ENCODE measurements at places on chromosomes 16 and 17. TPM values are rescaled to one million over a fixed set of nuclear protein-coding genes. Genes with fewer than 3 reads are reported as not detected.
A peak's percentile ranks its signal among the peaks of the same experiment; 100 is the strongest.

DNA sequence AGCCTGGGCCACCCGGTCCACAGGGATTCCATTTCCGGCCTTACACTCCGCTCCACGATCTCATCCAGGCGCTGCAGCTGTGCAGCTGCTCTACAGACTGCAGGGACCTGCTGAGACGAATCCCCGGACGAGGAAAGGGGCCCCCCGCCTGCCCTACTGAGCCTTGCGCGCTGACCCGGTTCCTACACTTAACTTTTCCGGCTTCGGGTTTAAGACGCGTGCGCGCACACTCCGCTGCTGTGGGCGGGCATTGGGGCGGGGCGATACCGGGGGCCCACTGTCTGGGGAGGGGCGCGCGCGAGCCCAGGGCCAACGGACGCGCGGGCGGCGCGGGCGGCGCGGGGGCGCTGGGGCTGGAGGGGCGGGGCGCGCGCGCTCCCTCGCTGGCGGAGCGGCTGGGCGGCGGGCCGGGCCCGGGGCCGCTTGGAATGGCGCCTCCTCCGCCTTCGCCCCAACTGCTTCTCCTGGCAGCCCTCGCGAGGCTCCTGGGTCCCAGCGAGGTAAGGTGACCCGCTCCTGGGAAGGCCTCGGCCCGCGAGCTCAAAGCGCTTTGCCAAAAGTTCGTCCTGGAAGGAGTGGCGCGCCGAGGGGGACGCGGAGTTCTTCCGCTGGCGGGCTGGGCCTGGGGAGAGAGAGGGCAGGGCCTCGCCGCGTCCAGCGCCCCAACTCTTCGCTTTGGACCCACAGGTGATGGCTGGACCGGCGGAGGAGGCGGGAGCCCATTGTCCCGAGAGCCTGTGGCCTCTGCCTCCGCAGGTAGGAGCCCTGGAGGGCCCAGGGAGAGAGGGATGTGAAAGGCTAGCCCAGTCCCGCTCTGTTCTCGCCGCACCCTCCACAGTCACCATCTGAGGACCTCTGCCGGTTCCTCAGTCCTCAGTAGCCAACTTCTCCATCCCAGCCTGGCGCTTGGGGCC is at the start of gene TP53I13:
Gene TP53I13, plus strand, starts transcription at position 371 of the 914 bp plus-strand sequence. Its CDS starts 58 bp downstream, at position 429.
- peak; percentile 26 for ATAC-seq

- ATAC-seq: peak; percentile 77
These were observed 292.6 kb upstream of the SOX9 start for GRCh38 chr17:71828182-71828596.

GRCh38 chr16:89341697-89342694 is 124.5 kb downstream of the ZNF778 start:
- ATAC-seq: peak; percentile 7

Gene ABCA8
- total RNA-seq: 81.8 TPM
